Activated B cell treated with CpG ODN at 0.5 μM for 24 hours (primary cell): ENCODE measurements at places on chromosomes 11 and 22. TPM values are rescaled to one million over a fixed set of nuclear protein-coding genes. Genes with fewer than 3 reads are reported as not detected.

TMEM86A gene
- 0.10 and 0.13 TPM in 2 replicates for total RNA-seq

PDE2A gene
- total RNA-seq: 0.32 and 1.4 TPM in 2 replicates

DNA sequence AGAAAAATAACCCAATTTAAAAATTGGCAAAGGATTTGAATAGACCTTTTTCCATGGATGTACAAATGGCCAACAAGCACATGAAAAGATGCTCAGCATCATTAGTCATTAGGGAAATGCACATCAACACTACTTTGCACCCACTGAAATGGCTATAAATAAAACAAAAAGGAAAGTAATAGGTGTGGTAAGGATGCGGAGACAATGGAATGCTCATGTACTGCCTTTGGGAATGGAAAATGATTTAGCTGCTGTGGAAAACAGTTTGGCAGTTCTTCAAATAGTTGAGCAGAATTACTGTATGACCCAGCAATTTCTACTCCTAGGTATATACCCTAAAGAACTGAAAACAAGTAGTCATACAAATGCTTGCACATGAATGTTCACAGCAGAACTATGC is 37.4 kb downstream of the LARGE2 start:
- H3K4me1 ChIP-seq: no peaks in the 10 kb centered on the region
- peaks cover 48% of the 10 kb centered on the region for H3K36me3 ChIP-seq
- no peaks in the 10 kb centered on the region for H3K27me3 ChIP-seq
- DNase-seq: no peak
- no peak overlapping the region for H3K27ac ChIP-seq

- DNase-seq: no peak
- peaks cover 10% of the 10 kb centered on the region for H3K4me1 ChIP-seq
- H3K27ac ChIP-seq: no peak overlapping the region
- H3K27me3 ChIP-seq: peaks cover 7% of the 10 kb centered on the region
- H3K36me3 ChIP-seq: peaks cover 2% of the 10 kb centered on the region
- no peak overlapping the region for H3K4me3 ChIP-seq
Observed at GRCh38 chr22:29879753-29880152, 3.2 kb upstream of the MTMR3 start.

LINC01488 gene
- total RNA-seq: not detected in 2 replicates

DNA sequence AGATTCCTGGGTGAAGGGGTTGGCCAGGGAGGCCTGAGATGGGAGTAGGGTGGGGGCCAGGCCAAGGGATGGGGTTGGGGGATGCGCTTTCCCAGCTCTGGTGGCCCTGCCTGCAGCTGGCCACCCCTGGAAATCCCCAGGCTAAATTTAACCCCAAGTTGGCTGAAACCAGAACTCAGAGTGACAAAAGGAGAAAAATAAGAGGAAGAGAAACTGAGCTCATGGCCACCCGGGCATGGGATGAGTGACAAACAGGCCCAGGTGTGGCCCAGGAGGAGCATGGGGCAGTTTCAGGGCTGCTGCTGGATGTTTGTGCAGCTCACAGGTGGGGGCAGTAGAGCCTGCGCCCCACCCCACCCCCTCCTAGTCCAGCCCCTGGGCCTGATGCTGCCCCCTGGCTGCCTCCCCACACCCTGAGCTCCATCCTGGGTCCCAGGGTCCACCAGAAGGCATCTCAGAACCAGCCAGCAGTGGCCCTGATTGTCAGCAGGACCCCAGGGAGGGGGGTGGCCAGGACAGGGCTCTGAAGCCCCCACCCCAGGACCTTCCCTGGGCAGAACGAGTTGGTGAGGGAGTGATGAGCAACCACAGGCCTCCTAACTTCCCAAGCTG is 48.0 kb downstream of the IGLL5 start:
- peak overlapping the region; percentile 96 for H3K27ac ChIP-seq
- H3K4me1 ChIP-seq: peaks cover 98% of the 10 kb centered on the region
- no peaks in the 10 kb centered on the region for H3K27me3 ChIP-seq
- H3K4me3 ChIP-seq: peak overlapping the region; percentile 59

DNA sequence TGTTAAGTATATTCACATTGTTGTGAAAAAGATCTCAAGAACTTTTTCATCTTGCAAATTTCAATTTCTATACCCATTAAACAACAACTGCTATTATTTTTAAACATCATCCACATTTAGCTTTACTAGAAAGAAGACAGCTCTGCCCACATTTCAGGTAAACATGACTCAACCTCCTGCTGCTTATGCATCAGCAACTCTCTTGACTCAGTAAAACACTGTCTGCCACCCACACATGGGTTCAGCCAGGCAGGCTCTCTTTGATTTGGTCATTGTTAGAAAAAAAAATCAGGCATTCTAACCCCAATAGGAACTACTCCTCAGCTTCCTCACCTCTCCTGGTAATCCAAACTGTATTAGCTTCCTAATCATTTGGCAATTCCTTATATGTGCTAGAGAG is 5.1 kb upstream of the ENDOD1 start:
- DNase-seq: no peak
- no peaks in the 10 kb centered on the region for H3K36me3 ChIP-seq
- no peak overlapping the region for H3K27ac ChIP-seq
- H3K27me3 ChIP-seq: no peaks in the 10 kb centered on the region
- peaks cover 11% of the 10 kb centered on the region for H3K4me1 ChIP-seq

DNA sequence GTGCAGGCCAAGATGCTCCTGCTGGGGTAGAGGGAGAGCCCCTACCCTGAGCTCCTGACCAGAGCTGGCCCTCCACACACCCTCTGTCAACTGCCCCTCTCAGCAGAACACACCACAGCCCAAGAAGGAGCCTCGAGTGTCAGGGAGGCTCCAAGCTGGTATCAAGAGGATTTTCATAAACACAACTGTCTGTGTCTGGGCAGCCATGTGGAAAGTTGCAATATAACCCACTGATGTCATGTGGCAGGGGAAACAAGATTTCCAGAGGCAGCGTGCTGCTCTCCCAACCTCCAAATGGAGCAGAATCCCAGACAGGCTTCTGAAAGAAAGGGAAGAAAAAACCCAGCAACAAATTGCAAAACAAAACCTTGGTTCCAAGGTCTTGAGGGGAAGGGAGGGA is 569.9 kb downstream of the BUD13 start:
- no peak for DNase-seq
- no peaks in the 10 kb centered on the region for H3K36me3 ChIP-seq
- no peaks in the 10 kb centered on the region for H3K4me1 ChIP-seq
- no peak overlapping the region for H3K27ac ChIP-seq
- no peak overlapping the region for H3K4me3 ChIP-seq

GRCh38 chr11:69183613-69184012 is 27.9 kb downstream of the SMIM38 start:
- H3K36me3 ChIP-seq: no peaks in the 10 kb centered on the region
- no peak overlapping the region for H3K4me3 ChIP-seq
- no peak for DNase-seq

GRCh38 chr11:107018902-107019493 is 722 bp upstream of the GUCY1A2 start:
- H3K4me1 ChIP-seq: peaks cover 8% of the 10 kb centered on the region
- no peaks in the 10 kb centered on the region for H3K36me3 ChIP-seq
- DNase-seq: no peak
- peaks cover 45% of the 10 kb centered on the region for H3K27me3 ChIP-seq
- no peak overlapping the region for H3K4me3 ChIP-seq
- H3K27ac ChIP-seq: no peak overlapping the region
